Ammon's horn (tissue), 1 donor: ENCODE measurements at places on chromosomes 3 and 15.

GRCh38 chr3:121462565-121462964, 83.2 kb downstream of the POLQ start:
- DNase-seq: no peak

- peak; percentile 80 for DNase-seq
These were observed 26.6 kb downstream of the ILDR1 start for GRCh38 chr3:121995161-121996137.

DNA sequence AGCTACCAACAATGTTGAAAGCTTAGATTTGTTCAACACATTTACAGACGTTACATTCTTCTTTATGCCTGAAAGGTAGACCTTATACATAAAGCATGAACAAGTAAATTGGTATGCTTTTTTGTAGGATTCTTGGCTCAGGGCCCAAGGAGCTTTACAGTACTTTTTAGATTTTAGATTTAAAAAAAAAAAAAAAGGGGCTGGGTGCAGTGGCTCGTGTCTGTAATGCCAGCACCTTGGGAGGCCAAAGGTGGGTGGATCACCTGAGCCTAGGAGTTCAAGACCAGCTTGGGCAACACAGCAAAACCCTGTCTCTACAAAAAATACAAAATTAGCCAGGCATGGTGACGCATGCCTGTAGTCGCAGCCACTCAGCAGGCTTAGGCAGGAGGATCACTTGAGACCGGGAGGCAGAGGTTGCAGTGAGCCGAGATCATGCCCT, 39.7 kb downstream of the MEF2A start:
- no peak for DNase-seq

DNA sequence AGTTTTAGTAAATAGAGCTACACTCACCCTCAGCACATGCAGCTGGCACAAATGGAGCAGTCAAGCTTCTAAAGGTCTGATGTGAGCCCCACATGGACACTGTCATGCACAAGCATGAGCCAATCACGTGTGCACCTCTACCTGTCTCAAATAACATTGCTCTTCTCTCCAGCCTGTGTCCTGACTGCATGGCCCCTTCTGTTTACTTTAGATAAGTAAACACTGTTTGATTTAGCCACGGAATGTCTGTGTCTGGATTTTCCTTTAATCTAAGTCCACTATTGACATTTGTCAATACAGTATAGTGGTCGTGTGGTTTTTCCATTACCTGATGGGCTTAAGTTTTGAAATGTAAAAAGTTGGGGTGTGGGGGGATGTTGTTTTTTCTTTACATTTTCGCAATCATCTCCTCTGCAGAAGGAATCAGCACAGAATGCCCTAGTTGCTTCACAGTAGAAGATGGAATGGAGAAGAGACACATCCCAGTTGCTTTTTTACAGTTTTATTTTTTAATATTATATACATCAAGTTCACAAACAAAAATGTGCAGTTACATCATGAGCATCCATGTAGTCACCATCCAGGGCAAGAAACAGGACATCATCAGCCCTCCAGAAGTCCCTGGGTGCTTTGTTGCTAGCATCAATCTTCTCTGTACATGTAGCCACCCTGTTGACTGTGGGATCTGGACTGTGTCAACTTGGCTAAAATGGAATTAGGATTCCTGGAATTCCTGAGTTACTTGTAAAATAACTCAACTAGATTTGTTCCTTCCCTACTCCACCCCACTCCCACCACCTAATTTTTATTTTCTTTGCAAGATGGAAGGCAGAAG, 146.1 kb downstream of the UACA start:
- no peak for DNase-seq

GRCh38 chr3:52742418-52743041, 28.2 kb downstream of the NEK4 start:
- peak; percentile 19 for DNase-seq
